ENCODE measurements at places on chromosomes 6 and 20. TPM values are rescaled to one million over a fixed set of nuclear protein-coding genes. Genes with fewer than 3 reads are reported as not detected.

FRK gene
- total RNA-seq = 0.11 TPM

PRRT1 gene
- 3.1 TPM for total RNA-seq

TRAPPC3L gene
- not detected for total RNA-seq

OPRL1 gene
- total RNA-seq = 0.96 TPM

GDAP1L1 gene
- total RNA-seq = 10.0 TPM

BPIFB6 gene
- not detected for total RNA-seq

OOEP gene
- not detected for total RNA-seq

TMEM74B gene
- total RNA-seq = 3.3 TPM

TREML2 gene
- total RNA-seq = not detected

DUSP15 gene
- 13.7 TPM for total RNA-seq

KHDC1L gene
- total RNA-seq = not detected

SERPINB1 gene
- total RNA-seq = 8.2 TPM

SMLR1 gene
- not detected for total RNA-seq

SDC4 gene
- 11.5 TPM for total RNA-seq

FUT9 gene
- 2.2 TPM for total RNA-seq

TREM2 gene
- total RNA-seq = not detected

SEC63 gene
- total RNA-seq = 114 TPM

PAX1 gene
- total RNA-seq = not detected

GJA1 gene
- 91.2 TPM for total RNA-seq

HLA-DPA1 gene
- 1.8 TPM for total RNA-seq

DYNLT2 gene
- total RNA-seq = 2.8 TPM

CABLES2 gene
- total RNA-seq = 25.2 TPM

ARMH2 gene
- not detected for total RNA-seq

LY6G5C gene
- 11.0 TPM for total RNA-seq

LY6G6C gene
- total RNA-seq = 1.2 TPM

CNBD2 gene
- 5.6 TPM for total RNA-seq

MRPS26 gene
- total RNA-seq = 77.9 TPM

TCEA2 gene
- total RNA-seq = 82.5 TPM

FOXA2 gene
- 0.09 TPM for total RNA-seq

PRSS16 gene
- total RNA-seq = 0.57 TPM

NKX2-4 gene
- not detected for total RNA-seq

HRH3 gene
- total RNA-seq = 0.86 TPM

HSPA1A gene
- total RNA-seq = 72.3 TPM

CRISP2 gene
- not detected for total RNA-seq

BPIFA1 gene
- total RNA-seq = not detected

DEFB129 gene
- total RNA-seq = not detected

HMGN3 gene
- 134 TPM for total RNA-seq

SNAP25 gene
- total RNA-seq = 9.2 TPM

C2 gene
- total RNA-seq = 1.2 TPM

PLCB1 gene
- 13.7 TPM for total RNA-seq

MPIG6B gene
- not detected for total RNA-seq

MTCH1 gene
- total RNA-seq = 182 TPM

SCP2D1 gene
- not detected for total RNA-seq

MYO6 gene
- total RNA-seq = 25.7 TPM

F13A1 gene
- total RNA-seq = 0.39 TPM
